ENCODE measurements at places on chromosomes 3 and 15.

GRCh38 chr15:41511899-41512369, 1.7 kb downstream of the LTK start:
- no peak for DNase-seq

GRCh38 chr15:34993877-34994276, 5.8 kb upstream of the ZNF770 start:
- no peak for DNase-seq

DNA sequence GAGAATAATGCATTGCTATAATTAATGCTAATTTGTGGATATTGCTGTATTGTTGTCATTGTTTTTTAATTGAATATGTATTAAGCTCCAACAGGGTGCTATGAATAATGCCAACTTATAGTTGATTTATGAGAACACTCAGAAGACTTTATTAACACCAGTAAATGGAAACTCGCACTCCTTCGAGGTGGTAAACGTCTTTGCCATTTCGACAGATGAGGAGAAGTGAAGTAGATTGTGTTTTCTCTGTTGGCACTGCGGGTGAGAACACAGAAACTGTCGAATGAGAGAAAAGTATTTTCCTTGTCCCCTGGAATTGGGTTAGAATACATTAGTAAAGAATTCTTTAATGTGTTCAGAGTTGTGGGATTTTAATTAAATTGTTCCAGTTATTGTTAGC, 354.5 kb downstream of the LPP start:
- no peak for DNase-seq

DNA sequence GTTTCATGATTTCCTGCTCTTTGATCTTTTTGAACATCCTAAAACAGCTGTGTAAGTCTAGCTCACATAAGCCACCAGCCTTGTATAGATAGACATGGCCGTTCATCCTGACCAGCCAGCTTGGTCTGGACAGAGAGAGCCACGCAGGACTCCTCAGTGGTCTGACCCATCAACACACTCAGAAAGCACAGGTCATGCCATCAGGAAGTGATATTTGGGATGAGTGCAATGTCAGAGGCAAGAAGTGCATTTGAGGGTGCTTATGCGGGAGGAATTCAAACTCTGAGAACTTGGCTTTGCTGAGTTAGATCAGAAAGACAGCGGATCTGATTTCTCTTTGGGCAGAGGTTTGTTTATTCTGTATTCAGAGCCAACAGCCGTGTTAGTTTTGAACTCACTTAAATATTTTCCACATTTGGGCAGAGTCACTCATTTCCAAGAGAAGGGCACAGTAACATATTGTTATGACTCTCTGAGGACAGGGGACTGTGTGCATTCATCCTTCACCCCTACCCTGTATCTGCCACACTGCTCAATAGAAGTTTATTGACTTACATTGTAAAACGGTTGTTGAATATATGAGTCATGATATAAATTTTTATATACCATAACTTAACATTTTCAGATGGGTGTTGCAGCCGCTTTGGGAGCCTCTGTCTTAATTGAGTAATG, 225.3 kb upstream of the LYSMD4 start:
- DNase-seq = no peak

DNA sequence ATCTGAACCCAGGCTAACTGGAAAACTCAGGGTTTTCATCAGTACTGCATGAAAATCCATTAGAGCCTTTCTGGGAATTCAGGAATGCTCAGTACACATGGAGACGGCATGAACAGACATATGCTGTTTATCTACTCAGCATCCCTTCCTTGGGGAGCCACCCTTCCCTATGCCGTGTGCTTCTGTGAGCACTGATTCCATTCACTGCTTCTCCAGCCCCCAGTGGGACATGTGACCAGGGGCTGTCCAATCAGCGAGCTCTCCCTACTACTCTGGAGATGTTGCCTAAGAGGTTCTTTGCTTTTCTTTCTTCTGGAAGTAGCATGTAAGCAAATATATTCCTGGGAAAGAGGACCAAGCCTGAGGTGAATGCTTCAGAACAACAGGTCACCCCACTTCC, 5.6 kb upstream of the PCOLCE2 start:
- no peak for DNase-seq

DNA sequence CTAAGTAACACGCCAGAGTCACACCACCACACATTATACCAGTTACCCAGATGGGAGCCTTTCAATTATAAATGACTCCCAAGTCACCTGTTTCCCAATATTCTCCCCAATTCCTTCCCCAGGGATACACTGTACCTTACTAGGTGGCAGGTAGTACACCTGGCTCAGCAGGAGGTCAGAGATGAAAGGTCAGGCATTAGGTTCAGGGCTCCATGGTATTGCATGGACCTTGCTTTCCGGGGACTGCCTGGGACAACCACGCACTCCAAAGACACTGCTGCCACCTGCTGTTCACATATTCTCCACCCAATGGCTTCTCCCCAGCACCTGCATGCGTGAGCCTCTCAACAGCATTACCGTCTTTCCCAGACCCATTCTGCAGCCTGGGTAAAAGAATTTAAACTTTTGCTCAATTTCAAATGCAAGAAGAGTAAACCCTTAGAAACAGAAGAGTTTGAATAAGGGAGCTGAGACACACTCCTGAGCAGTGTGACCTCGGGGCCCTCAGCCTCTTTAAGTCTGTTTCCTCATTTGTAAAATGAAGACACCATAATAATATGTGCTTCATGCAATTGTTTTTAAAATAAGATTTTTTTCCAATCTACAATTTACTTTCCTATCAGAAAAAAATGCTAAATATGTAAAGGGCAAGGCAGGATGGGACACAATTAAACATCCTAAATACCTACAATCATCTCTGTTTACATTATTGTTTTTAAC, 28.0 kb upstream of the LACTB start:
- peak; percentile 75 for DNase-seq

- peak; percentile 92 for DNase-seq
These were observed 283.0 kb upstream of the VEPH1 start for GRCh38 chr3:157786211-157786610.

GRCh38 chr15:95446854-95447253, 883.6 kb upstream of the NR2F2 start:
- no peak for DNase-seq

GRCh38 chr3:38049358-38050126, 10.5 kb downstream of the DLEC1 start:
- DNase-seq = no peak

- no peak for DNase-seq
These were observed 139.5 kb upstream of the RBMS3 start for GRCh38 chr3:29141197-29141917.

GRCh38 chr3:126179825-126180476, 435 bp downstream of the ALDH1L1 start:
- DNase-seq = peak; percentile 23

GRCh38 chr3:71710906-71711494, 14.2 kb downstream of the EIF4E3 start:
- DNase-seq = peak; percentile 37

GRCh38 chr15:41804916-41805666, 22.8 kb upstream of the JMJD7 start:
- no peak for DNase-seq
